Fibroblast of upper back skin (primary cell): ENCODE measurements at places on chromosomes 6 and 20.
A peak's percentile ranks its signal among the peaks of the same experiment; 100 is the strongest.

GRCh38 chr6:166499350-166500163, 86.9 kb downstream of the RAMACL start:
- no peak for DNase-seq

DNA sequence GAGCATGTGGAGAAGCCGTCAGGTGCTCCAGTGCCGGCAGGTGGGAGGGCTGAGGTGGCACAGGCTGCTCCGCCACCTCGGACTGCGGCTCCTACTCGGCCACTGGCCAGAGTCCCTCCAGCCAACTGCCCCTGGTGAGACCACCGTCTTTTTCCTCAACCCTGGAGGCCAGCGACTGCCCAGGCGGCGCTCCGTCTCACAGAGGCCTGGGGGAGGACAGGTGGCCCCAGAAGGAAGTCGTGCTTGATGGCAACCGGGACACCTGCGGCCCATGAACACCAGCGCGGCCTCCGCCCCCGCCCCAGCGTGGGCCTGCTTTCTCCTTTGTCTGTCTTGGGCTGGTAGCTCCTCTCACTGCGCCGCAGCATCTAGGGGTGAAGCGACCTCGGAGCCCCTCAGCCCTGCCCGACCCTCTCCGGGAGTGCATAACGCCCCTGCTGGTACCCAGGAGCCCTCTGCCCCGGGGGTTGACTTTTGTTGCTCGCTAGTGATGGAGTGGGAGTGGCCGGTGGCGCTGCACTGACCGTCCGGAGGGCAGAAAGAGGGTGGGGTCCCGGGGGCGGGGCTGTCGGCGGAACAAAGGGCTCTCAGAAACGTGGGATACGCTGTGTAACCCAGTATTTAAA, 706 bp upstream of the TUBB2B start:
- no peak for DNase-seq

GRCh38 chr20:49914310-49915117, 815 bp downstream of the SPATA2 start:
- DNase-seq: no peak

- DNase-seq: no peak
These were observed 191.3 kb upstream of the ARG1 start for GRCh38 chr6:131381709-131382093.

DNA sequence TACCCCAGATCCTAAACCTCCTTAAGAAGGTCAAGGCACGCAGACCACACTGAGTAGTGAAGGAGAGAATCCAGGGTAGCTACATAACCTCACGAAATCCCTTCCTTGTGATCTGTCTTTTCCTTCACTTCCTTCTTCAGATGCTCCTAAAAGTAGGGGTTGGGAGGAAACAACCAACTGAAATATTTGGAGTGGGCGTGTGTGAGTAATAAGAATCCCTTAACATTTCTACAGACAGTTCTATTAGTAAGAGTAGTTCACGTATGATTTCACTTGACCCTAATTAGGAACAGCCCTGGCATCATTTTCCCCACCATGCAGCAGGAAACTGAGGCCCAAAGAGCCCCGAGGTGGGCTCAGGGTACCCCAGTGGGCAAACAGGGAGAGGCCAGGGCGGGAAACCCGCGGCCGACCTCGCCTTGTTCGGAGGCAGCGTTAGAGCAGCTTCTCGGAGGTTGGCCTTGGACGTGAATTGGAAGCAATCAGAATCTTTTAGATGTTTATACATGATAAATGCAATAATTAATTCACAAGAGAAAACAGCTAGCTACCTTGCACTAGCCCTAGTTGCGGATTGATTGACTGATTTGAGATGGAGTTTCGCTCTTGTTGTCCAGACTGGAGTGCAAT, 859 bp upstream of the RAE1 start:
- no peak for DNase-seq

DNA sequence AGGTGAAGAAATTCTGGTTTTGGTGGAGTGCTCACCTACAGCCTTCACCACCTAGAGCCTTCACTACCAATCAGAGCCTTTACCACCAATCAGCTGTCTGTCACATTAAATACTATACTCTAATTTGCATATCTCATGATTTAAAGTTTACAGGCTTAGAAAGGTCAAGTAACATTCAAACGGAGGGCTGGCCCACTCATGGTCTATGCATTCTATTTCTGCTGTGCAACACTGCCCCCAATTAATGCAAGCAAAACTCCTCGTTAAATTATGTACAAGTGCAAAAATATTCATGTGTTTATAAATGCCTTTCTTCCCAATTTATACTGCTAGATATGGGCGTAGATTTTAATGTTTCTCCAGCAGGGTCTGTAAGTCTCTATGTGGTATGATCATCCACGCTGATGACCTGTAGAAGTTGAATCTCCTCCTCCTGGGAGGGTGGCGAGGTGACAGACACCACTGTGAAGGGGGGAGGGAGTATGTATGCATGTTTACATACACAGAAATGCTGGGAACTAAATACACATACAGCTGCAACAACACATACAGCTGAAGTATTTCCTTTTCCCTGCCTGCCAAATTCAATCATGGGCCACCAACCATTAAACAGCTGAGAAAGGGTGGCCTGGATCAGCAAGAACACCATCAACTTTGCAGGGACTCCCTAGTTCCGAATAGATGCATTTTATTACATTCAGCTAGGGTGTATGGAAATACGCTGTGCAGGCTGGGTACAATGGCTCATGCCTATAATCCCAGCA, 13.1 kb downstream of the RRAGD start:
- no peak for DNase-seq

- DNase-seq: no peak
These were observed 7.7 kb downstream of the GABRR1 start for GRCh38 chr6:89209457-89209856.

GRCh38 chr20:1122388-1123315, 4.2 kb downstream of the PSMF1 start:
- DNase-seq: peak; percentile 21

DNA sequence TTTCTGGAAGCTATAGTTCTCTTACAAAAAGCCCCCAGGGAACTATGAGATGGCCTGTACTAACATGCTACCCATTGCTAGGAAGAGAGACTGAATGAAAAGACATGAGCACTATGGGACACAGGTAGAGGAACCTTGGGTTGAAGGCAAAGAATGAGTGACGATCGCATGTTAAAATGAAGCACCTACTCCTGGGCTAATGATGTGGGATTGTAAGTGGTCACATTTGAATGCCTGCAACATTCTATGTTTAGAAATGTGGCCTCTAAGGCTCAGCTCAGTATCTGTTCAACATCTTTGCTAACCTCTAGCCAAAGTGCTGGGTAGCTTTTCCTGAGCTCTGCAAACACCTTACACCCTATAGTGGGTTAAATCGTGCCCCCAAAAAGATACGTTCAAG, 5.2 kb upstream of the ZC3H12D start:
- no peak for DNase-seq

DNA sequence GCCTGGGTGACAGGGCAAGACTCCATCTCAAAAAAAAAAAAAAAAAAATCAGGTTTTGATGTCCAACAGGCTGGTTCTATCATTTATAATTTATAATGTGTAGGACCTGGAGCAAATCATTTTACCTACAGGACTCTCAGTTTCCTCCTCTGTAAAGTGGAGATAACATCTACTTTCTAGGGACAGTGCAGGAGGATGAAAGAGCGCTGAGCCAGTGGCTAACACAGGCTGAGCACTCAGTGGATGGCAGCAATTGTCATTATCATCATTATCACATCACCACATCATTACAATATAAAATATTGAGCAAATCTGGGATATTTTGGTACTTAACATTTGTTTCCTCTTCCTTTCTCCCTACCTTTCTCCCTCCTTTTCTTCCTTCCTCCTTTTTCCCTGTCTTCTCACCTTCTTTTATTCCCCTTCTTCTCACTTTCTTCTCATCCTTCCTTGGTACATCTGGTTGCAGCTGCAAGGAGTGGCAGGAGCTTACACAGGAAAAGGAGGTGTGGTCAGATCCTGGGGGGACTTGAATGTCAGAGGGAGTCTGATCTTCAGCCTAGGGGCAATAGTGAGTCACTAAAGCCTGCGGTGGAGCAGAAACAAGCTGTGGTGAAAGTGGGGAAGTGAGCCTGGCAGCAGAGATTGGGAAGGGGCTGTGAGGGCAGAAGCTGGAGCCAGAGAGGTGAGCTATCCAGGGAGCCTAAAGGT, 24.6 kb upstream of the CTNNBL1 start:
- DNase-seq: peak; percentile 9

DNA sequence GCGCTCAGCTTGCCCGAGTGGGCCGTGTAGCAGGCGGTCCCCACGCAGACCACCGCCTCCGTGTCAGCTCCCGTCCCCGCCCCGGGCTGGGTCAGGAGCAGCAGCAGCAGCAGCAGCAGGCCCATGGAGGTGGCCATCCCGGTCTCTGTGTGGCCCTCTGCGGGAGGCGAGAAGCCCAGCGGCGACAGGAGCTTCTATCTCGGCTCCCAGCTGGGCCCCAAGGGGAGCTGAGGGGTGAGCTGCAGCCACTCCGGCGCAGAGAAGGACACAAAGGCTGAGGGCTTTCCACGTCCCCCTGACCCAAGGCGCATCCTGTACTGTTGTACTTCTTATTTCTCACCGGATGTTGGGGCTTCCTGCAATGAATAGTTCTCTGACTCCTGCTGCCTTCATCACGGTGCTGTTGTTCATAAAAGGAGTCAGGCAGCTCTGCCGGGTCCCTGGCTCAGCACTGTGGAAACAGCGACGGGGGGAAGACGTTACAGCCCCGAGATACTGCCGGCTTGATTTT, at the start of gene CD93:
Gene CD93 (minus strand): TSS at position 269 of the 511 bp plus-strand sequence. CDS start 132 bp downstream, at position 137.
- peak; percentile 32 for DNase-seq

DNA sequence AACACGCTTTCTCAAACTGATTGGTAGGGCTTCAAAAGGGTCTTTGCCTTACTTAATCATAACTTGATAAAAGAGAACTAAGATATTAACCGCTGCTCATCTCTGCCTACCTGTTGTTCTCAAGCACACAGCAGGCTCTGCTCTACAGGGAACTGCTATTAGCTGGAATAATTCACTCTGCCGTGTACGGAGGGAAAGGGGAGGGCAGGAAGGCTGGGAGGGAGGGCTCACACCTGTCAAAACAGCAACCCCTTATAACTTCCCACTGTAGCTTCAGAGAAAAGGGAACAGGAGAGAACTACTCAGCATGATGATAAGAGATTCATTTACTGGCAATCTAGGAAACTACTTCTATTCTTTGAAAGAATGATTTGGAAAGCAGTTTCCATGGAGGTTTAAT, 75.1 kb downstream of the ZMYND8 start:
- DNase-seq: no peak

DNA sequence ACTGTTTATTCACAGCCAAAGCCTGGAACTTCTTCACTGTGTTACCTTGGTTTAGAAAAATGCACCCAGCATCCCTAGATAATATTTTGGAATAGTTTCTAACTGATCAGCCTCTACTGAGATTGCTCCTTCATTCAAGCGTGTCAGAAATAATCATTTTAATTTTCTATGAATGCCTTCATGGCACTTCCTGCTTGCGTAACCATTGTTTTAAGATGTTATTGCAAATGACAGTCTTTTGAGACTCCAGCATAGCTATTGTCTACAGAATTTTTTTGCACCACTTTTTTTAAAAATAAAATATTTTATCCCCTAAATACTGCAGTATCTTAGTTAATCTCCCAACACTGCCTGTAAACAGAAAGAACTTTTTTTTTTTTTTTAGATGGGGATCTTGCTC, 213.1 kb downstream of the PHACTR1 start:
- no peak for DNase-seq

DNA sequence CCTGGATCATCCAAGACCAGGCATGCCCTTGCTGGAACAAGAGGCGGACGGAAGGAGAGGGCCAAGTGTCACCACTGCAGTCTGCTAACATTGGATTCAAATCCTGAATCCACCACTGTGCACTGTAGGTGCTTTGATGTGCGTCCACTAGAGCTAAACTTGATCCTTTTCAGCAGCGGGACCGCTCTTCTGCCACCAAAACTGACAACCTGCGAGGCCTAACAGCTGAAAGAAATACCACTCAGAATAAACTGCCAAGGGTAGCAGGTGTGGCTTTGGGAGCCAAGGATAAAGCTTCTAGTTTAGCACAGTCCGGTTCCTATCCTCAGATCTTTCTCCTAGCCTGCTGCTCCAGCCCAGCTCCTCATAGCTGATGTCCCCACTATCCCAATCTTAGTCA, 108.0 kb downstream of the ATXN1 start:
- DNase-seq: no peak

GRCh38 chr6:31949926-31950548, 4.1 kb downstream of the CFB start:
- no peak for DNase-seq

GRCh38 chr20:5349448-5349847, 32.7 kb upstream of the PROKR2 start:
- no peak for DNase-seq
